ENCODE measurements at places on chromosomes 3 and 15. TPM values are rescaled to one million over a fixed set of nuclear protein-coding genes. Genes with fewer than 3 reads are reported as not detected.

Gene HRG
- under 0.01 TPM for total RNA-seq

Gene ISLR
- total RNA-seq, result not detected

Gene TRA2B
- total RNA-seq, result 117 TPM

Gene CRYGS
- 3.6 TPM for total RNA-seq

Gene RNU5B-1
- not detected for total RNA-seq

Gene CFAP20DC
- 3.0 TPM for total RNA-seq

Gene ECE2
- total RNA-seq, result not detected

Gene IL12A
- total RNA-seq, result 0.83 TPM

Gene COL6A5
- total RNA-seq, result not detected

Gene LRRC34
- total RNA-seq, result 2.3 TPM

Gene SI
- not detected for total RNA-seq

Gene DZIP1L
- total RNA-seq, result 11.4 TPM

Gene IMPG2
- 0.50 TPM for total RNA-seq

Gene WDR72
- 1.0 TPM for total RNA-seq

Gene GPR27
- 0.56 TPM for total RNA-seq

Gene GOLGA6L4
- 3.1 TPM for total RNA-seq

Gene ASB14
- total RNA-seq, result not detected

Gene TRPM7
- total RNA-seq, result 64.8 TPM

Gene PLCH1
- total RNA-seq, result 0.28 TPM

Gene LPP
- 130 TPM for total RNA-seq

Gene MESP1
- total RNA-seq, result under 0.01 TPM

Gene IGSF10
- not detected for total RNA-seq

Gene MYO5A
- total RNA-seq, result 79.7 TPM

Gene IVD
- 49.5 TPM for total RNA-seq

Gene ADAMTS9
- total RNA-seq, result 2.7 TPM

Gene GP9
- total RNA-seq, result not detected

Gene CKMT1B
- 22.0 TPM for total RNA-seq

Gene FEZF2
- not detected for total RNA-seq

Gene SLC27A2
- 19.7 TPM for total RNA-seq

Gene PATL2
- not detected for total RNA-seq

Gene SLC6A20
- total RNA-seq, result not detected

Gene DCP1A
- 15.6 TPM for total RNA-seq

Gene GNAT1
- not detected for total RNA-seq

Gene PAQR5
- total RNA-seq, result 1.5 TPM

Gene PIF1
- 3.9 TPM for total RNA-seq

Gene RLBP1
- total RNA-seq, result not detected

Gene FAM107A
- total RNA-seq, result not detected

Gene LRRC15
- under 0.01 TPM for total RNA-seq

Gene TMC3
- not detected for total RNA-seq

Gene CSPG5
- total RNA-seq, result 0.50 TPM

Gene DALRD3
- 27.8 TPM for total RNA-seq

Gene EPHA3
- 0.26 TPM for total RNA-seq
